Placental epithelial cell (primary cell): ENCODE measurements at places on chromosomes 4 and X. TPM values are rescaled to one million over a fixed set of nuclear protein-coding genes. Genes with fewer than 3 reads are reported as not detected.

PLAC1 gene
- 1.3 and 2.0 TPM in 2 replicates for total RNA-seq

GC gene
- not detected in 2 replicates for total RNA-seq

MGAT4D gene
- total RNA-seq: not detected in 2 replicates

CENPE gene
- 3.5 and 4.2 TPM in 2 replicates for total RNA-seq

CRLF2 gene
- total RNA-seq: not detected in 2 replicates

USP17L17 gene
- not detected in 2 replicates for total RNA-seq

ASMT gene
- not detected in 2 replicates for total RNA-seq

CAMK2D gene
- total RNA-seq: 79.3 and 103 TPM in 2 replicates

PDZD4 gene
- 0.39 TPM in 1 of 2 replicates, not detected in the other for total RNA-seq

DDIT4L gene
- total RNA-seq: not detected in 2 replicates

MUC7 gene
- not detected in 2 replicates for total RNA-seq

CCDC149 gene
- 2.4 and 2.5 TPM in 2 replicates for total RNA-seq

RXFP1 gene
- not detected in 2 replicates for total RNA-seq

GPR82 gene
- total RNA-seq: not detected in 2 replicates

AFP gene
- 2.3 TPM in 1 of 2 replicates, not detected in the other for total RNA-seq

TRIM2 gene
- 36.7 and 44.8 TPM in 2 replicates for total RNA-seq

LYAR gene
- 2.0 and 2.4 TPM in 2 replicates for total RNA-seq

PPP4R3C gene
- not detected in 2 replicates for total RNA-seq

VSIG1 gene
- under 0.01 and 0.11 TPM in 2 replicates for total RNA-seq

PRMT9 gene
- total RNA-seq: 8.2 and 9.0 TPM in 2 replicates
